ENCODE measurements at places on chromosomes 4 and X.
A peak's percentile ranks its signal among the peaks of the same experiment; 100 is the strongest.

DNA sequence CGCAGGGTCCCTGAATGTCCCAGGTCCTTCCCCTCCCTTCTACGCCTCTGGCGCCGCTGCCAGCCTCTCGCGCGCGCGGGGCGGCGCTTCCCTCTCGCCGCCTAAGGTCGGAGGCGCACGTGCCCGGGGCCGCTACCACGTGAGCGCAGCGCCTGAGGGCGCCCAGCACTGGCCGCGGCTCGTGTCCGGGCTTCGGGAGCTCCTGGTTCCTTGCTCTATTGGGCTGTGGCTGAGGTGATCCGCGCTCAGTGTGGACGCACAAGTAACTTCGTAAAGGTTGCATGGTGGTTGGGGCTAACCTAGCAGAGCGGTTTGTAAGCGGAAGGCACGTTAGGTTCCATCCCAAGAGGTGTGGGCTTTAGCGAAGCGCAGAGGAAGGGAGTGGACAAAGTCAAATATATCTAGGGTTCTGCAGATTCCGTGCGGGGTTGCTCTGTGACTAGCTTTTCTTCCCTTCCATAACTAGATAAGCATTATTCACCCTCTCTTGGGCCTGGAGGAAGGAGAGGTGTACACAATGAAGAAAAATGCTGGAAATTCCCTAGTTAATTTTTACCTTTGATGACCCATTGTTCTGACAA, 1.8 kb downstream of the TLL1 start:
- peak; percentile 66 for DNase-seq

DNA sequence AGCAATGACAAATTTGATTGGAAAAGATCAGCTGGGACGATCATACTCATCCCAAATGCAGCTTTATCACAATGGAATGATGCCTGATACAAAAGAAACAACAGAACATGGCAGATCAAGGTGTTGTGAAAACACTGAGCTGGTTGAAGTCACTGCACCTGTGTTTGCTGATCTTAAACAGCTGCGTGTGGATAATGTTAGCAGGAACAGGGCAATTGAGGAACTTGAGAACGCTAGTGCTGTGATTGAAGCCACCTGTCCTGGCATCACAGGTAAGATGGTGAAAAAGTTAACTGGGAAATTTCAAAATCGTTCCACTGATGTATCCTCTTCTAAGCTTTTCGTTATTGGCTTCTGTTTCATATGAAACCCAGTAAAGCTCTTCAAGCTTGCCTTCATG, 27.4 kb upstream of the SOD3 start:
- no peak for DNase-seq

DNA sequence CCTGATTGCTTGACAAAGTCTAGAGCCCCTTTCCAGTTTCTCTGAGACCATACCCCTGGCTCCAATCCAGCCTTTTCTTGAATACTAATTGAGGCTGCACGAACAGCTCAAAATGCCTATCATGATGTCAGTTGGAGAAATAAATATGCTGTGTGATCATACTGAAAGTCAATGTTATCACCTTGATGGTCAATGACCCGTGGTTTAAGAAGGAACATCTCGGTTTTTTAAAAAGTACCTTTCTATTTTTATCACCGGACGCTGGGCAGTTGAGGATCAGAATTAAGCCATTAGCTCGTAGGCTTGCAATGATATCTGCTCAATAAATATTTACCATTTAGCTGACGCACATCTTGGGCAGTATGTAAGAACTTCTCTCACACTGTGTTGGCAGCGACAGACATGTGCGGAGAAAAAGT, 852 bp upstream of the WDR44 start:
- no peak for DNase-seq

- DNase-seq = peak; percentile 18
Observed at GRCh38 chr4:81069706-81070331, 39.3 kb downstream of the BMP3 start.

GRCh38 chr4:85886665-85887064, 411.7 kb downstream of the ARHGAP24 start:
- DNase-seq = no peak

GRCh38 chr4:85728464-85728863, 253.5 kb downstream of the ARHGAP24 start:
- no peak for DNase-seq

All from cerebellum (tissue), 4 donors.